ENCODE measurements at places on chromosomes 16 and 17.

GRCh38 chr16:11744075-11744470 lies 1.4 kb upstream of the TXNDC11 start:
- DNase-seq = no peak

GRCh38 chr16:77767211-77767610 lies 21.2 kb upstream of the VAT1L start:
- no peak for DNase-seq

GRCh38 chr16:19138601-19139000 lies 24.8 kb downstream of the ITPRIPL2 start:
- DNase-seq = no peak

- DNase-seq = no peak
Measured at GRCh38 chr17:47808036-47808829, 13.4 kb downstream of the OSBPL7 start.

GRCh38 chr17:1007310-1008007 lies 10.5 kb downstream of the TIMM22 start:
- DNase-seq = no peak

DNA sequence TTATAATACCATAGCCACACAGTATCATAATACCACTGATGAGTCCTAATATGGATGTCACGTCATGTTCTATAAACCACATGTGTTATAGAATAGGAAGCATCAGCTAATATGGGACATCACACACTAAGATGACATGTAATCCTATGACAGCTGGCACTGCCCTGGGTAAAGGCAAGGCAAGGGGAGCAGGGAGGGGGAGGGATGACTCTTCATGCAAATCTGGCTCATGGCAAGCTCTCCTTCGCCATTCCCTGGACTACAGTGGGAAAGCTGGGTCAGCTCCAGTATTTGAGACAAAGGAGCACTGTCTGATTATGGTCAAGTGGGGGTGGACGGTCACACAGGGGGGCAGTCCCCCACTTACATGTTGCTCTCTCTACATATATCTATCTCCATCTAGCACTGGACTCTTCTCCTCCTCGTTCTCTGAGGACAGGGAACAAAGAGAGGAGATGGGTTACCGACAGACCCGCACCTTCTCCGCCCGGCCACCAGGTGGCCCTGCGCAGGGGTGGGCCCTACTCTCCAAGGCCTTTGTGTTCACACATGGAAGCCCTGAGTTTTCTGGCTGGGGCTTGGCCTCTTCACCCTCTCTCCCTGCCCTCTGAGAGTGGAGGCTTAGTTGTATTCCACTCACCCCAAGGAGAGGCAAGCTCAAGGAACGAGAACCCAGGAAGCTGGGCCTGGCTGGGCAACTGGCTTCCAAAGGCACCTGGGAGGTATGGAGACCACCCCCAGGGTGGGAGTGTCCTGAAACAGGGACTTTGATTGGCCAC lies 23.4 kb upstream of the MPO start:
- DNase-seq = peak; percentile 92

GRCh38 chr17:60371818-60372510 lies 20.0 kb downstream of the USP32 start:
- DNase-seq = no peak

- no peak for DNase-seq
Measured at GRCh38 chr16:28041615-28042014, 21.9 kb downstream of the GSG1L start.

DNA sequence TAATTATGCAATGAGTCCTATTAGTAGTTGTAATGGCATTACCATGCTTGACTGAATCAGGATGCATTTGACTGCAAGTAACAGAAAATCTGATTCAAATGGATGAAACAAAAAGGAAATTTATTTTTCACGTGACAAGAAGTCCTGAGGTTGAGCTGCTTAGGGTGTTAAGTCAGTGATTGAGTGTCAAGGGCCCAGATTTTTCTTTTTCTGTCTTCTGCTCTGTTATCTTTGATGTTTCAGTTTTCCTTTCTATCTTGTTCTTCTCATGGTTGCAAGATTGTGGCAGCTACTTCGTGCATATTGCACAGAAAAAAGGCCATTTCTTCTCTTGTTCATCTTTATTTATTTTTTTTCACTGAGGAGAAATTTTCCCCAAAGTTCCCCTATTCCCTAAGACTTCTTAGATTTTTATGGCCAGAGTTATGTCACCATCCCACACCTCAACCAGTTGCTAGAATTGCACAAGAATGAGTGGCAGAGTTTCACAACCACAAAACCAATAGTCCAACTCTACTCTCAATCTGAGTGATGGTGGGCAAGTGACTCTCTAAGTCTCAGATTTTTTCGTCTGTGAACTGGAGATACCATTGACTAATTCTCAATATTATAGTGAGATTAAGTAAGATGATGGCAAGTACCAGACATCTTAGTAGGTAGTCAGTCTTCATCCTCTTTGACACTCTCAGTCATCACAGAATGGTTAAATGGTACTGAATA lies 15.7 kb upstream of the GPR139 start:
- no peak for DNase-seq

GRCh38 chr17:61766520-61766919 lies 96.8 kb downstream of the BRIP1 start:
- DNase-seq = no peak

DNA sequence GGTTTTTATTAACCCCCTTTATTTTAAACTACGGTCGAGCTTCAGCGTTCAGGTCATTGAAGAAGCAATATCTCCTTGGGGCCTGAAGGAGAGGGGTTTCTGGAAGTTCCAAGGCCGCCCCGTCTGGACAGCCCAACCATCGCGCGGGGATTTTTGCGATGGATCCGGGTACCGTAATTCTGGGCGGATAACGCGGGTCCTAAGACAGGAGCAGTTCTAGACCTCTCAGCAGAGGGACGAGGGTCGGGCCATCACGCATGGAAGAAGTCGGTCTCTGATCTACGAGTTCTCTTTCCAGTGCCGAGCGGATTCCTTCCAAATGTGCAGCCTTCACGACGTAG lies 3.6 kb downstream of the BORCS6 start:
- no peak for DNase-seq

DNA sequence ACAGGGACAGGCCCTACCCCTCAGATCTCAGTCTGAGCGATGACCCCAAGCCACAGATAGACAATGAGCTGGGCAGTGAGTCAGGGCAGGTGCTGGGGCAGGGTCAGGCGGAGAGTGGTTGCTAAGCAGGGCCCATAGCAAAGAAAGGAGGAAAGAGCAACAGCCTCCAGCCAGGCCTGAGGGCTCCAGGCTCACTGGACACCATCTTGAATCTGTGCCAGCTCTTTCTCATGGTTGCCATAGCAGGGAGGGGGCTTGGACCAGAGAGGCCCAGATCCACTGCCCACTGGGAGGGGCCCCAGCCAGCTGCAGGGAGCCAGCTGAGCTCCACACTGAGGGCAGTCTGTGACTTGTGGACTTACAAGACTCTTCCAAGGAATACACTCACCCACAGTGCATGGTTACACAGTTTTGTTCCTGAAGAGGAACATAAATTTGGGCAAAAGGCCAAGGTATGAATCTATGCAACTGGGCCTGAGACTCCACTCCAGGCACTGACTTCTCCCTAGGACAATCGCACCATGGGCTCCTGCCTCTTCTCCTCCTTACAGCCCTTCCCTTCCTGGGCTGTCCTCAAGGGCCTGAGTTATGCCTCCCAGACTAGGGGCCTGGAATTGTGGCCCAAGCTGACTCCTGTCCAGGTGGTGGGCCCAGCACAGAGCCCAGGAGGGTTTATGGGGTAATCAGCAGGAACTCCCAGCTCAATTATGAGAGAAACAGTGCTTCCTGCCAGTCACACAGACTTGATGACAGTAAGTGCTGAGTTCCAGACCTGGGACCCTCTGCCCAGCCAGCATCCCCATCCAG lies 59.9 kb downstream of the BEAN1 start:
- DNase-seq = no peak

GRCh38 chr17:73365906-73366623 lies 54.3 kb upstream of the CDC42EP4 start:
- no peak for DNase-seq

DNA sequence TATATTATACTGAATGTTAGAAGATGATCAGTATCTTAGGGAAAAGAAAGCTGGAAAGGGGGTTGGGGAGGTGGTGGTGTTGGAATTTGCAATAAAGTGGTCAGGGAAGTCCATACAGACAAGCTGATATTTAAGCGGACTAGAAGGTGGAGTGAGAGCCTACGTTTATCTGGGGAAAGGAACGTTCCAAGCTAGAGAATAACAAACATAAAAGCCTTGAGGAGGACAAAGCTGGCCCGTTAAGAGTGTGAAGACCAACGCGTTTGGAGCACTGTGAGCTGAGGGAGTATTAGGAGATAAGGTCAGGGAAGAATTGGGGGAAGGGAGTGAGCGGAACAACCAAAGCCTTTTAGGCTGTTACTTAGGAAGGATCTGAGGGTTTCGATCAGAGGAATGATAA lies 1.4 kb downstream of the DDX42 start:
- DNase-seq = no peak

- DNase-seq = no peak
Measured at GRCh38 chr16:25317732-25318316, 60.2 kb upstream of the ZKSCAN2 start.
